ENCODE measurements at places on chromosomes 16 and 17.
A peak's percentile ranks its signal among the peaks of the same experiment; 100 is the strongest.

- DNase-seq = no peak
Measured at GRCh38 chr17:4475463-4475862, 23.2 kb upstream of the SPNS2 start.

DNA sequence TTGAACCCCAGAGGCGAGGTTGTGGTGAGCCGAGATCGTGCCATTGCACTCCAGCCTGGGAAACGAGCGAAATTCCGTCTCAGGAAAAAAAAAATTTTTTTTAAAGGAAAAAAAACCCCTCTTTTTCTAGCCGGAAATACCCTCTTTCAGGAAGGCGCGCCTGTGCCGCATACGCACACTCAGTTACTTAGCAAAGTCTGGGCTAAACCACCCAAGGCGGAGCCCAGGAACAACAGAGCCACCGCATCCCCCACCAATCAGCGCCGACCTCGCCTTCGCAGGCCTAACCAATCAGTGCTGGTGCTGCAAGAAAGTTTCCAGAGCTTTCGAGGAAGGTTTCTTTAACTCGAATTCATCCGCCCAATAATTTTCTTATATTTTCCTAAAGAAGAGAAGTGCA is 510.4 kb downstream of the KCNJ18 start:
- DNase-seq = no peak

GRCh38 chr17:19978209-19978802 is 678 bp upstream of the AKAP10 start:
- DNase-seq = no peak

- no peak for DNase-seq
Measured at GRCh38 chr17:29119265-29119664, 60.9 kb downstream of the MYO18A start.

- DNase-seq = peak; percentile 53
Measured at GRCh38 chr17:50423553-50424159, 2.4 kb upstream of the ACSF2 start.

GRCh38 chr16:24815021-24815420 is 30.7 kb upstream of the SLC5A11 start:
- DNase-seq = no peak

DNA sequence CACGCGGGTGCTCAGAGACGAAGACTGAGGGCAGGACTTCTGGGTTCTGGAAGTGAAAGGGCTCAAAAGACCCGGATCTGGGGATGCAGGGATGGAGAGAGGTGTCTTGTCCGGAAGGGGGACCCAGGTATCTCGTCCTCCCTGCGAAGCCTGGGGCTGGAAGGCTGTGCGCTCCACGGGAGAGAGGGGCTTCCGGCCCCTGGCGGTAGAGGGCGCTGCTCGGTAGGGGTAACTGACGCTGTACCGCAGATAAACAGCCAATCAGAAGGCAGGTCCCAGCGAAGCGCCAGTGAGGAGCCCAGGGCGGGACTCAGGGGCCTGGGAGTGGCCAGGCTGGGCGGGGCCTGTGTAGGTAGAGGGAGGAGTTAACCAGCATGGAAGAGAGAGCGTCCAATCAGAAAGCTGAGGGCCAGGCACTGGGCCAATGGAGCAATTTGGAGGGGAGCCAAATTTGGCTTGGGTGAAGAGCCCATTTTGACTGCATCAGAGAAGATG is 804 bp downstream of the TGFB1I1 start:
- DNase-seq = no peak

- DNase-seq = no peak
Measured at GRCh38 chr16:1960665-1961630, 1.6 kb downstream of the NDUFB10 start.

- peak; percentile 45 for DNase-seq
Measured at GRCh38 chr17:48671697-48672171, 45.6 kb upstream of the HOXB9 start.

- DNase-seq = no peak
Measured at GRCh38 chr16:17270111-17270510, 200.6 kb downstream of the XYLT1 start.

GRCh38 chr17:59038734-59039133 is 67.9 kb downstream of the TRIM37 start:
- DNase-seq = no peak

DNA sequence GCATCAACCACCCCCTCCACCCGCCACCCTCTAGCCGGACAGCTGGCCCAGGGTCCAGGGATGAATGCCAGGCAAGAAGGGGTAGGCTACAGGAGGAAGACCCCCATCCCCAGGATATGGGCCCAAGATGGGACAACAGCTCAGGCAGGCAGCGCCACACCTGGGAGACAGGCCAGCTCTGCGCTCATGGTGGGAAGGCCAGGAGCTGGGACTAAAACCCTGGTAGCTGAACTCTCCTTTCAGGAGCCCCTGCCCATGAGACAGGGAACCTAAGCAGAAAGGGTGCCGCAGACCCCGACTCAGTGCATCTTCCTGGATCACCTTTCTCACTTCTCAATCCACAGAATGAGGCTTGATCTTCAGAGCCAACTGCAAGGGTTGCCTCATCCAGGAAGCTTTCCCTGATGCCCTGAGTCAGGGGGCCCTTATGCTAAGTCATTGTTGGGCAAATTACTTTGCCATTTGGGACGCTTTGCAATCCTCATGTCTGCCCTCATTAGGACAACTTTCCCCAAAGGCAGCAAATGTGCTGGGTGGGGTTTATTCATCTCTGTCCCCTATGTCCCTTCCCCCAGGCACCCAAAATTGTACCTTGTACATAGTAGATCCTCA is 9.0 kb downstream of the ZDHHC1 start:
- DNase-seq = no peak

DNA sequence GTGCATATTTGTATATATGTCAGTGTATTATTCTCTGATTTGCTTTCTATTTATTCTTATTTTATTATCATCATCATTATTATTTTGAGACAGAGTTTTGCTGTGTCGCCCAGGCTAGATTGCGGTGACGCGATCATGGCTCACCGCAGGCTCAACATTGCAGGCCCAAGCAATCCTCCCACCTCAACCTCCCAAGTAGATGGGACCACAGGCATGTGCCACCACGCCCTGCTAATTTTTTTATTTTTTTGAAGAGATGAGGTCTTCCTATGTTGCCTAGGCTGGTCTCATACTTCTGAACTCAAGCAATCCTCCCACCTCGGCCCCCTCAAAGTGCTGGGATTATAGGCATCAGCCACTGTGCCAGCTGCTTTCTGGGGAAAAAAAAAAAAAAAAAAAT is 8.4 kb upstream of the ARHGAP17 start:
- no peak for DNase-seq

GRCh38 chr16:72072514-72073342 is 9.7 kb downstream of the HPR start:
- DNase-seq = no peak

DNA sequence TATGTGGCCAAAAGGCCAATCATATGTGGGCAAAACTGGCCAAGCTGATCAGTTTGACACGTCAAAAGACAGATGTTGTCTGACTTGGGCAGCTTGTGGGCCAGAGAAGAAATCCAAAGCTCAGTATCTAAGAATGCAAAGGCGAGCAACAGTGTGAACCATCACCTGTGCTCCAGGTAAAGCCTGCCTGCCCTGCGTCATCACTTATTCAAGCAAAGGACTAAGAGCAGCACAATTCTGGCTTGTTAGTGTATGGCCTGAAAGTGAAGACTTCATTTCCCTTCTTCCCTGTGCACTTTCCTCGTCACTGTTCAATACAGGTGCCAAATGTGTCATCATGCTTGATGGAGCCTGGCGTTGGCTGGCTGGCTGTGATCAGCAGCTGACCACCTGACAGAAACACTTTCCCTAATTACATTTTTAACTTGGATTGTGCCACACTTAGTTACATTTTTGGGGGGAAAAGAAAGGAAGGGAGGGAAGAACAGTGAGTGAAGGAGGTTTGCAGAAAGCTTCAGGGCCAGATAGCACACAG is 4.7 kb downstream of the FAM20A start:
- DNase-seq = no peak

- DNase-seq = no peak
Measured at GRCh38 chr16:67805718-67806427, 487 bp downstream of the RANBP10 start.

- DNase-seq = no peak
Measured at GRCh38 chr16:86314402-86315025, 195.8 kb upstream of the FOXF1 start.

GRCh38 chr16:27700304-27700995 is 150.5 kb downstream of the KATNIP start:
- DNase-seq = no peak

DNA sequence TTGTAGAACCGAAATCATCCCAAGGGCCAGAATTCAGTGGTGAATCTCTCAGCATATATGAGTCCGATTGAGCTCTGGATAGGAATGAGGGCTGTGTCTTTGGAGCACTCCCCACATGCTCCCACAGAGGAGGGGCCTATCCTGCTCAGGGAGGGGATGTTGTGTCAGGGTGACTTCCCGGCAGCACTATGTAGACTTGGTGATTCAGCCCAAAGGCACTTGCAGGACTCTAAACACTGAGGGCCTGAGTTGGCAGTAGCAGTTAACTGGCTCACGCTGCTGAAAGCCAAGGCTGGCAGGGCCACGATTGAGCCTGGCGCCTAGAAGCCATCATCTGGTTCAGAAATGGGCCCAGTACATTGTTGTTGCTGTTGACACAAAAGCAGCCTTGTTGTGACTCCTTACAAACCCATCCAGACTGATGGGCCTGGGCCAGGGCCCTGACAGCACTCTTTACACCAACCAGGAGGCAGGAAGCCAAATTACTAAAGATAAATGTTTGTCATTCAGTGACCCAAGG is 31.9 kb downstream of the NMT1 start:
- DNase-seq = peak; percentile 97

GRCh38 chr17:30117675-30118081 is 1.1 kb downstream of the NSRP1 start:
- DNase-seq = no peak

- DNase-seq = no peak
Measured at GRCh38 chr16:87334651-87335624, 17.7 kb upstream of the C16orf95 start.

- no peak for DNase-seq
Measured at GRCh38 chr17:60173304-60173819, 23.6 kb downstream of the CA4 start.

DNA sequence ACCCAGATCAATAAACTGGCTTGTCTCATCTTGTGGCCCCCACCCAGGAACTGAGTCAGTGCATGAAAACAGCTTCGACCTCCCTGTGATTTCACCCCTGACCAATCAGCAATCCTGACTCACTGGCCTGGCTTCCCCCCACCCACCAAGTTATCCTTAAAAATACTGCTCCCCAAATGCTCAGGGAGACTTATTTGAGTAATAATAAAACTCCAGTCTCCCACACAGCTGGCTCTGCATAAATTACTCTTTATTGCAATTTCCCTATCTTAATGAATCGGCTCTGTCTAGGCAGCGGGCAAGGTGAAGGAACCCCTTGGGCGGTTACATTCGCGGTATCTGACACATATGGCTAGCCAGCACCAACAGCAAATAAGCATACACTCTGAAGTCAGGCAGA is 9.8 kb upstream of the RABEP1 start:
- no peak for DNase-seq

GRCh38 chr17:68507576-68507975 is 4.7 kb upstream of the PRKAR1A start:
- DNase-seq = no peak

GRCh38 chr17:40611840-40612474 is 35.7 kb downstream of the SMARCE1 start:
- no peak for DNase-seq

DNA sequence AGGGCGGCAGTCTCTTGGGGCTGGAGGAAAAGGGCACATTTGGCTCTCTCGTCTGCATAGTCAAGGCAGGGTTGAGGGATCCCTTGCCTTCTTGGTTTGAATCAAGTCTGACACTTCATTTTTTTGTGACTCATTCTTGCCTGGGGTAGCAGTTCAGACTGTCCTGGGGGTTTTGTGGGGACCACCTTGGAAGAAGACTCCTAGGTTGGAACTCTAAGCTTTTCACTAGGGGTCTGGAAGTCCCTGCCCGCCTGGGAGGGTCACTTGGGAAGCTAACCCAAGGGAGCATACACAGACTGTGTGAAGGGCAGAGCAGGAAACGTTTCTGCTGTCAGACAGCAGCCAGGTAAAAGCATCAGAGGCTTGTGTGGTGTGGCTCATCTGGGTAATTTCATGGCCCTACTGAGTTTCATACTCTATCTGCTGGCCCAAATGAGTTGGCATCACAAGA is 11.3 kb downstream of the YPEL2 start:
- no peak for DNase-seq

DNA sequence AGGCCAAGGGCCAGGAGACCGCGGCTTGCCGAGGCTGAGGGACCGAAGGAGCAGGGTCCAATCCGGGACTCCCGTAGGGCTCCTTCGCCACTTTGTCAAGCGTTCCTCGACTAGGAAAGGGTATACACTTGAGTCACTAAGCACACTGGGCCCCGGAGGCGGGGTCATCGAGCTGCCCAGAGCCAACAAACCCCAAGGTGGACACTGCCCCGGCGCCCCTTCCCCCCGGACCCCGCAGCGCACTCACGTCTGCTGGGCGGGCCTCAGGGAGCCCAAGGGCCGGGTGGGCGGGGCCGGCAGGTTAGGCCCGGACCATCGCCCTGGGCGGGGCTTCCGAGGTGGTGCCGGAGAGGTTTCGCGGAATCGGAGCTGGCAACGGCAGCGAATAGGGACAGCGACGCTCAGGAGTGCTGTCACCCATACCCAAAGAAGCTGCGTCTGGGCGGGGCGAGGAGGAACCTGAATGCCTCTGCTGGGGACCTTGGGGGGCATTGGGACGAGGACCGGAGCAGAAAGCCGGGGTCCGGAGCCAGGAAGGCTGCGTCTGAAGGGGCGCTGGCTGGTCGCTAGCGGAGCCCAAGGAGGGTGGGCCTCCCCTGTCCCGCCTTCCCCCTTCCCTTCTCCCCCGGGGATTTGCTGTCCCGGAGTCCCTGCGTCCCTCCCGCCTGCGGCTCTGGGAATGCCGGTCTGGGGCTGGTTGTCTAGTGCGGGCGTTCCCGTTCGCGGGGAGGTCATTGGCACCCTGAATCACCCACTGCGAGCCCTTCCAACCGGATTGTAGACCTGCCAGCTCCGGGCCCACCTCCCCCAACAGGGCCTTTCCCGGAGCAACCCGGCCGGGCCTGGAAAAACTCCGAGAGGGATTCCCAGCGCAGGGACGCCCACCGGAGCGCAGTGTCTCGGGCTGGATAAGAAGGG is 118.2 kb upstream of the SMURF2 start:
- DNase-seq = no peak

- no peak for DNase-seq
Measured at GRCh38 chr16:4498546-4499195, 22.5 kb downstream of the HMOX2 start.

DNA sequence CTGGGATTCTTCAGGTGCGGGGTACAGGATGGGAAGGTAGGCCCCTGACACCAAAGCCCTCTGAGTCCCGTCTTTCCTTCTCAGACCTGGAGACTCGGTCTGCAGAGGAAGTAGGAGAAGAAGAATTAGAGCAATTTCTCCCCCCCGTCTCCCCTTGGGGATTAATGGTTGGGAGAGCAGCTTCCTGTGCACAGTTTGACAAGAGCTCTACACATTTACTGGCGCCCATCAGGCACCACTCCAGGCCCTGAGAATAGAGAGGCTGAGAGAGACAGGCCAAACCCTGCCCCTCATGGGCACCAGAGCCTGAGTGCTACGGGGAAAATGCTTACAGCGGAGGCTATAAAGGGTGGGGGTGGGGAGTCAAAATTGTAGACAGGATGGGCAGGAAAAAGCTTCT is 3.5 kb upstream of the C16orf74 start:
- no peak for DNase-seq
